ENCODE measurements at places on chromosomes 5 and 9. TPM values are rescaled to one million over a fixed set of nuclear protein-coding genes. Genes with fewer than 3 reads are reported as not detected.

The TNFSF8 gene
- total RNA-seq, result 102 TPM

The ZNF608 gene
- total RNA-seq, result 0.26 TPM

The NACC2 gene
- 11.3 TPM for total RNA-seq

The ENHO gene
- total RNA-seq, result not detected

The CDKN2B gene
- total RNA-seq, result 0.56 TPM

DNA sequence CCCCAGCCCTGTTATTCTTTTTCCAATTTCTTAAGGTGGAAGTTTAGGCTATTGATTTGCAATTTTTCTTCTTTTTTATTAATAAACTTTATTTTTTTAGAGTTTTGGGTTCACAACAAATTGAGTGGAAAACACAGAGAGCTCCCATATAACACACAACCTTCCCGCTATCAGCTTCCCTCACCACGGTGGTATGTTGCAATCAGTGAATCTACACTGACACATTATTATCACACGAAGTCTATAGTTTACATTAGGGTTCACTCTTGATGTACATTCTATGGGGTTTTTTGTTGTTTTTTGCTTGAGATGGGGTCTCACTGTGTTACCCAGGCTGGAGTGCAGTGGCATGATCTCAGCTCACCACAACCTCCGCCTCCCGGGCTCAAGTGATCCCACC, 4.8 kb upstream of the NFX1 start:
- no peaks in the 10 kb centered on the region for H3K27me3 ChIP-seq
- no peak for DNase-seq
- H3K36me3 ChIP-seq, result peaks cover 3% of the 10 kb centered on the region
- H3K4me3 ChIP-seq, result no peak overlapping the region
- no peak overlapping the region for H3K27ac ChIP-seq

- no peak for DNase-seq
- H3K36me3 ChIP-seq, result no peaks in the 10 kb centered on the region
- no peaks in the 10 kb centered on the region for H3K4me1 ChIP-seq
- no peak overlapping the region for H3K27ac ChIP-seq
These were observed 117.7 kb downstream of the TARS1 start for GRCh38 chr5:33558489-33558888.

Data from T-cell (primary cell).